Right ventricle myocardium superior (tissue), 1 donor: ENCODE measurements at places on chromosomes 1 and 21.

GRCh38 chr1:55980582-55980981, 598.8 kb downstream of the PLPP3 start:
- no peak for DNase-seq

GRCh38 chr1:22654692-22655091, 1.7 kb downstream of the C1QB start:
- DNase-seq: no peak

GRCh38 chr1:106831511-106831910, 225.0 kb upstream of the PRMT6 start:
- DNase-seq: no peak

GRCh38 chr1:1612104-1612400, 3.2 kb upstream of the MIB2 start:
- no peak for DNase-seq

DNA sequence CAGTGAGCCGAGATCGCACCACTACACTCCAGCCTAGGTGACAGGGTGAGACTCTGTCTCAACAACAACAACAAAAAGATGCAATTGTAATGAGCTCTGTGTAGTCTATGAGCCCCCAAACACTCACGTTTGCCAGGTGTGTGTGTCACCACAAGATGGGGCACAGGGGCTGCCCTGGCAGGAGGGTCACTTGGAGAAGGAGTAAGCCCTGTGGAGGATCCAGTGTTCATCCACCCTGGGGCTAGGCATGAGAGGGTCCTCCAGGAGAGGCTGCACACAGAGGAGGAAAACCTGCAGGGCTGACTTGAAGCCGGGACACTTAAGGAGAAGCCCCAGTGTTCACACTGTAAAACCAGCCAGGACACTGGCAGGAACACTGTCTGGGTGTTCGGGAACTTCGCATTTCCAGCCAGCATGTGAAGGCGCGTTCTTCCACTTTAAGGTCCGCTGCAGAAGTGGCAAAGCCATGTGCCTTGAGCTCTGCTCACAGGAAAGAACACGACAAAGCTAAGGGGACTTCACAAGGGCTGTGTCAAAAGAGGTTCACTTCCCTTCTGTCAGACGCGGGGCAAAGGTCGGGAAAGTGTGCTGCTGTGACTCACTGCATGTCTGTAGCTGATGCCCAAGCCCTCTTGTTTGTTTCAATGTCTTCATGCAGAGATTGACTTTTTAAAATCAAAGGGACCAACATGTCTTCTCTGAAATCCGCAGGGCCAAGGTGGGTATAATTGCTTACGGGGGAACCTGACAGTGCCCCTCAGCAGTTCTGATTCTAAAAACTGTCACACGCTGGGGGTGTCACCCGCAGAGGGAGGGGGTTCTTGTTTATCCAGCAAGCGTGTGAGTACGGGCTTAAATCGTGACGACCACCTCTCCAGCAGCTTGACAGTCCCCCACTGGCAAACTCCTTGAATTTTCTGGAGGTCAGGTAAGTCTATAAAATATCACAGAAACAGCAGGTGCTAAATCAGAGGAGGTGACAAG, 102.8 kb downstream of the RIPK4 start:
- DNase-seq: no peak
